ENCODE measurements at places on chromosomes 16 and 17.

- peak; percentile 75 for DNase-seq
Observed at GRCh38 chr17:18217412-18218015, 7.9 kb upstream of the LLGL1 start.

DNA sequence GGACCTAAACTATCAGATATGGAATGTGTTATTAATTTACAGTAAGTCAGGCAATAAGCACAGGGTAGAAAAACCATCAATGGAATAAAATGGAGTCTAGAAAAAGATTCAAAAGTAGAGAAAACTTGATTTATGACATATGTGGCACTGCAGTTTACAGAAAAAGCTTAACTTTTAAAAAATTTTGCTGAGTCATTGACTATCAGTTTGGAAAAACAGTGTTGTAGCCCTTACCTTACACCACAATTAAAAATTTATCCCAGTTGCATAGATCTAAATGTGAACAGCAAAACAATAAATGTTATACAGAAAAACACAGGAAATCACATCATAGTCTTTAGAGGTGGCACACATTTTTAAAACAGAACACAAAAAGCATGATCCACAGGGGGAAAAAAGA, 108.5 kb downstream of the USP22 start:
- DNase-seq: no peak

DNA sequence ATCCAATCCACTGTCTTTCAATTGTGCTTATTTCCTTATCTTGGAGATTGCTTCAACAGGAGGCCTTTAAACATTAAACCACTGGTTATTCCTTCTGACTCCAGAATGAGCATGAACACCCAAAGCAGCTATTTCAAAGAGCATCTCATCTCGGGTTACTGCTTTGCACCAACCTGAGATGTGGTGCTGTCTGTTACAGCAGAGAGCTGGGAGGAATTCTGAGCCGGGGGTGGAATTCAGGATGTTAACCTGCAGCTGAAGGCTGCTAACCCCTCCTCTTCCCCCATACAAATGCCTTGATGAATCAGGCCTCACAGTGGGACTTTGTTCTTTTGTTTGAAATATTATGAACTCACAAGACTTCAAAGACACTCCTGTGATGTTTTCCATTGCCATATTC, 113.1 kb downstream of the SHISA9 start:
- DNase-seq: no peak

GRCh38 chr17:10557422-10557821, 8.0 kb upstream of the MYH2 start:
- DNase-seq: no peak

- no peak for DNase-seq
Observed at GRCh38 chr17:19470530-19471261, 59.7 kb downstream of the RNF112 start.
